ENCODE measurements at places on chromosomes 4 and X. TPM values are rescaled to one million over a fixed set of nuclear protein-coding genes. Genes with fewer than 3 reads are reported as not detected.

Gene NOCT
- total RNA-seq: 9.4 TPM

Gene SPACA5
- total RNA-seq: not detected

Gene DDX53
- not detected for total RNA-seq

- DNase-seq: no peak
Measured at GRCh38 chrX:153862369-153863250, 23.4 kb downstream of the L1CAM start.

Gene ALAS2
- 0.39 TPM for total RNA-seq

All from activated B cell treated with CpG ODN at 0.5 μM for 24 hours (primary cell).